ENCODE measurements at places on chromosomes 6 and 20. TPM values are rescaled to one million over a fixed set of nuclear protein-coding genes. Genes with fewer than 3 reads are reported as not detected.

Gene ABHD12
- 69.5 TPM for total RNA-seq

DNA sequence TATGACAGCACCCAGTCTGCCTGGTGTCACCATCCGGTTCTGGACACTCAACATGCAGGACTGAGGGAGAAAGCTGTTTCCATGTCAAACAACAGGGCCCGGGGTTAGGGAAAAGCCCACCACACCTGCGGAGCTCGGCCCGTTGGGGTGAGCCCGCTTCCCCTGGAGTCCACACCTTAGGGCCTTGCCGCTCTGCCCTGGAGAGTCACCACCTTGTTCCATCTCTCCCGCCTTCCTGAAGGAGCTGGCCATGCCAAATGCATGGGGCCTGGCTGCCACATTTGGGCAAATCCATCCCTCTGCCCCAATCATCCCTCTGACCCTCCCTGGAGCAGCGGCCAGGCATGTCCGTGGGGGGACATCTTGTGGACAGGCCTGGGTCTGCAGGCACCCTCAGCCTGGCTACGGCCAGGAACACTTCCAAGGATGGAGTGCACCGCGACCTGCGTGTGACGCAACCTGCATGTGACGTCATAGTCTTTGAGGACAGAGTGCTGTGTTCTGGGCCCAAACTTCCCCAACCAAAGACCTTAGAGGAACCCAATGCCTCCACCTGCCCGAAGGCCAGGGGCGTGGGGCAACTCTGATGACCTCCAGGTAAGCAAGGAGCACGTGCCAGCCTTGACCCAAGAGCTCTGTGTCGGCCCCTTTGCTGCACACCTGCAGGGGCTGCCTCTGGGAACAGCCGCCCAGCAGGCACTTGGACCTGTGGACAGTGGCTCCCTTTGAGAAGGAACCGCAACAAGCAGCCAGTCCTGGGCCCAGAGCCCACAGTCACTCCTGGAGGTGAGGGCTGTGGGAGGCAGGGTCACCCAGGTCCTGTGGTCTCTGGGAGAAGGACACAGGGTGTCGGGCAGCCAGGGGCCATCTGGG is 1.7 kb downstream of the CABLES2 start:
- H3K27ac ChIP-seq, result no peak overlapping the region
- peaks cover 20% of the 10 kb centered on the region for H3K4me1 ChIP-seq
- no peaks in the 10 kb centered on the region for H3K27me3 ChIP-seq
- peak; percentile 74 for DNase-seq
- no peak overlapping the region for H3K4me3 ChIP-seq

DNA sequence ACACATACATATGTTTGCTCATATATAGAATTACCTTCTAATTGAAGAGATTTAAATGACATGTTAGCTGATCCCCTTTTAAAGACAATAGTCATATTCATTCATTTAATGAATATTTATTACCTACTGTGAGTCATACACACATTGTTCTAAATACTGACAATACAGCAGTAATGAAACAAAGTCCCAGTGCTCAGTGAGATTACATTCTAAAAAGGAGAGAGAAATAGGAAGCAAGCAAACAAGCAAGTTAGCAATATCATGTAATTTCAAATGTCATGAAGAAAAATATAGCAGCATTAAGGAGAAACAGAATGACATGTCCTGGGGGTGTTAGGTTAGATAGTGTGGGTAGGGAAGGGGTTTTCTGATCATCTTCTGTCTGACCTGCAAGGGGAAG is 136.3 kb downstream of the ADGRB3 start:
- H3K27me3 ChIP-seq, result no peaks in the 10 kb centered on the region
- no peak overlapping the region for H3K27ac ChIP-seq
- no peaks in the 10 kb centered on the region for H3K4me1 ChIP-seq
- H3K36me3 ChIP-seq, result no peaks in the 10 kb centered on the region
- H3K4me3 ChIP-seq, result no peak overlapping the region

DNA sequence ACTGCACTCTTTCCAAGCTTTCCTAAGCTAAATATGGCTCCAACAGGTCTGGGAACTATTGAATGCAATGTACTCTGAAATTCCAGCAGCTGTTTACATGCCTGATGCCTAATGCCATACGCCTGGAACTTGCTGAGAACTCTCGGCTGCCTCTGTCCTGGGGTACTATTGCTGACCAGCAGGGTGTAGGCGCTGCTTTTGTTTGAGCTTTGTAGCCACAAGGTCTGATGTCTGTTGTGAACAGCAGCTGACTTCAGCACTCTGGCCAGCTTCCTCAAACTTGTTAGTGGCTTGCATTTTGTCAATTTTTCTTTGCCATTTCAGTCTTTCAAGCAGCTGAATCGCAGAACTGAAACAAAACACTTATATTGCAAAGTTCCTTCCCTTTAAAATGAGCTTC is 26.7 kb downstream of the SAYSD1 start:
- no peak overlapping the region for H3K4me3 ChIP-seq
- no peak overlapping the region for H3K27ac ChIP-seq
- no peaks in the 10 kb centered on the region for H3K4me1 ChIP-seq
- H3K27me3 ChIP-seq, result peaks cover 8% of the 10 kb centered on the region
- no peaks in the 10 kb centered on the region for H3K36me3 ChIP-seq

DNA sequence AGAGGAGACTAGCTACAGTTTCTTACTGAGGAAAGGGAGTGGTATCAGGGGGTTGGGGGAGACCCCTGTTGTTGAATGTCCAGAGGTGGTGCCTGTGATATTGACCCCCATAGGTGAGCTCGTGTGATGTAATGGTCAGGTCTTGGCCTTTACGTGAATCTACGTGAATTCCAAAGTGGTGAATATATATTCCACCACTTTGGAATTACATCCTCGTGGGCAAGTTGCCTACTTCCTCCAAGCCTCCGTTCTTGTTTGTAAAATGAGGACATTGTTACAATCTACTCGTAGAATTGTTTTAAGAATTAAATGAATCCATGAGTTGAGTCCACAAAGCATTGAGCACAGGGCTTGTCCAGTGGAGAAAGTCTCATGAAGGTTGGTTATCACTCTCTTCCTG is 47.3 kb downstream of the TSHZ2 start:
- no peak for DNase-seq
- no peaks in the 10 kb centered on the region for H3K4me1 ChIP-seq
- no peaks in the 10 kb centered on the region for H3K36me3 ChIP-seq
- no peak overlapping the region for H3K4me3 ChIP-seq
- no peak overlapping the region for H3K27ac ChIP-seq

- no peak for DNase-seq
- no peaks in the 10 kb centered on the region for H3K4me1 ChIP-seq
- no peaks in the 10 kb centered on the region for H3K27me3 ChIP-seq
- H3K36me3 ChIP-seq, result no peaks in the 10 kb centered on the region
- H3K27ac ChIP-seq, result no peak overlapping the region
Measured at GRCh38 chr20:22667198-22667597, 82.8 kb upstream of the FOXA2 start.

Gene PCED1A
- total RNA-seq, result 43.0 TPM

GRCh38 chr6:152355166-152355565 is 282.0 kb downstream of the SYNE1 start:
- H3K36me3 ChIP-seq, result peaks cover 6% of the 10 kb centered on the region
- H3K4me3 ChIP-seq, result no peak overlapping the region
- no peaks in the 10 kb centered on the region for H3K4me1 ChIP-seq
- no peaks in the 10 kb centered on the region for H3K27me3 ChIP-seq
- no peak overlapping the region for H3K27ac ChIP-seq
- DNase-seq, result no peak

GRCh38 chr6:110554966-110555460 is 78.6 kb upstream of the SLC22A16 start:
- no peak overlapping the region for H3K27ac ChIP-seq
- H3K27me3 ChIP-seq, result no peaks in the 10 kb centered on the region

GRCh38 chr20:56187534-56188165 is 60.9 kb upstream of the MC3R start:
- H3K36me3 ChIP-seq, result no peaks in the 10 kb centered on the region
- H3K27ac ChIP-seq, result no peak overlapping the region
- no peak for DNase-seq
- no peaks in the 10 kb centered on the region for H3K4me1 ChIP-seq
- H3K27me3 ChIP-seq, result no peaks in the 10 kb centered on the region

- H3K27me3 ChIP-seq, result no peaks in the 10 kb centered on the region
- H3K36me3 ChIP-seq, result no peaks in the 10 kb centered on the region
- no peak for DNase-seq
Measured at GRCh38 chr6:116102873-116103272, 2.2 kb downstream of the NT5DC1 start.

DNA sequence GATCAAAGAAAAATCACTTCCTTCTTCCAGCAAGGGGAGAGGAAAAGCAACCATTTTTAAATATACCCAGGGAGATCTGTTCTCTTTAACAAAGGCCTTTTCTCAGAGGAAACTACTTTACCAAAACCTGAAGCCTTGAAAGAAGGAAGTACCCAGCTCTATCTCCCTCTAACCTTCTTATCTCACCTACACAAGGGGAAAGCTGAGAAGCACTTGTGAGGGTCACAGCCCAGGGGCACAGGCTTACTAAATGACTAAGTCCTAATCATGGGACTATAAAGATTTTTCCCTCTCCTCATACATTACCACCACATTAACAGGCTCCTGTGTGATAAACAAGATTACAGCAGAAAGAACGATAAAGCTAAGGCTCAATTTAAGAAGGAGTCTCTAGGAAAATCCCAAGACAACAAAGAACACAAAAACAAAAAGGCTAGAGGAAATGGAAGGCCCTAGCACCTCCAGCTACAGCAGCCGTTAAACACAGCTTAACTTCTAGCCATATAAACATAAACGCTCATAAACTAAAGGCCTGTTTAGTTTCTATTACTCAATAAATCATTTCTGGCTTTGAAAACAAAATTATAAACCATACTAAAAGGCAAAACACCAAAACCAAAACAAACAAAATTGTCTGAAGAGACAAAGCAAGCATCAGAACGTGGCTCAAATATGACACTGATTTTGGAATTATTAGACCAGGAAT is 284.9 kb upstream of the ECI2 start:
- H3K4me1 ChIP-seq, result no peaks in the 10 kb centered on the region
- DNase-seq, result no peak
- H3K4me3 ChIP-seq, result no peak overlapping the region
- no peak overlapping the region for H3K27ac ChIP-seq

- DNase-seq, result no peak
- H3K27ac ChIP-seq, result no peak overlapping the region
- H3K27me3 ChIP-seq, result no peaks in the 10 kb centered on the region
- no peak overlapping the region for H3K4me3 ChIP-seq
- H3K36me3 ChIP-seq, result no peaks in the 10 kb centered on the region
- H3K4me1 ChIP-seq, result peaks cover 2% of the 10 kb centered on the region
Measured at GRCh38 chr6:18400831-18401446, 13.8 kb downstream of the RNF144B start.

DNA sequence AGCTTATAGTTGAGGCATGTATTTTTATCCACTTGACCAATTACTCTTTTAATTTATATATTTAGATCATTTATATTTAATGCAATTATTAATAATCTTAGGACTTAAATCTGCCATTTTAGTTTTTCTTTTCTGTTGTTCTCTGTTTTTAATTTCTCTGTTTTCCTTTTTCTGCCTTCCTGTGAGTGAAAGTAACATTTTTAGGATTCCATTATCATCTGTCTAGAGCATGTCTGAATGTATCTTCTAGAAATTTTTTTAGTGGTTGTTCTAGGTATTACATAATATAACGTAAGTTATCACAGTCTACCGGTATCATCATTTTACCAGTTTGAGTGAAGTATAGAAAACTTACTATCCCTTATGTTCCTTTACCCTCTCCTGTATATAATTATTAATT is 197.3 kb downstream of the UNC5CL start:
- no peaks in the 10 kb centered on the region for H3K4me1 ChIP-seq
- no peak for DNase-seq
- peaks cover 4% of the 10 kb centered on the region for H3K27me3 ChIP-seq
- H3K4me3 ChIP-seq, result no peak overlapping the region
- H3K27ac ChIP-seq, result no peak overlapping the region

DNA sequence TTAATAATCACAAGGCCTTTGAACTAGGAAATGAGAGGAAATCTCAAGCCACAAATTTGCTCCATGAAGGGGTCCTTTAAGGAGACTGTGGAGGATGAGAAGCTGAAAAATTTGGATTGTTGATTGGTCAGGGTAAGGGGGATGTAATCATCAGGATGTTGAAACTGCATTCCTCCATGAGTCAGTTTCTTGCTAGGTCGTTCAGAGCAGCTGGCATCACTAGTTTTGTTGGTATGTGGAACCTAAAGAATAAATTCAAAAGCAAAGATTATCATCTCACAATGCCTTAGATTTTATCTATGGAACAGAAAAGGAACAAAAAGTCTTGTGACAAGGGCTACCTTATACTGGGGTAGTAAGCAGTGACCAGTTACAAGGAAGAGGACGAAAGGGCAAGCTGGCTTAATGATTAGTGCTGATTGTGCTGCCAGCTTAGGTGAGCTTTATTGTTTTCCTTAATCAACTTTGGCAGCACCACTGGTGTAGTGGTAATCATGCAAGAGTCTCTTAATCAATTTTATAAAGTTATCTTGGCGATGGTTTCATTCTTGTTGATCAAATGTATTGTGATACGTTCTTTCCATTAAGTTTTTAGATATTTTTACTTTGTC is 36.6 kb downstream of the CRISP2 start:
- H3K4me1 ChIP-seq, result no peaks in the 10 kb centered on the region
- H3K4me3 ChIP-seq, result no peak overlapping the region
- H3K36me3 ChIP-seq, result no peaks in the 10 kb centered on the region
- no peaks in the 10 kb centered on the region for H3K27me3 ChIP-seq

GRCh38 chr6:47485491-47486135 is 8.0 kb downstream of the CD2AP start:
- no peak overlapping the region for H3K4me3 ChIP-seq
- H3K27me3 ChIP-seq, result no peaks in the 10 kb centered on the region
- no peak for DNase-seq
- H3K27ac ChIP-seq, result no peak overlapping the region
- no peaks in the 10 kb centered on the region for H3K36me3 ChIP-seq

DNA sequence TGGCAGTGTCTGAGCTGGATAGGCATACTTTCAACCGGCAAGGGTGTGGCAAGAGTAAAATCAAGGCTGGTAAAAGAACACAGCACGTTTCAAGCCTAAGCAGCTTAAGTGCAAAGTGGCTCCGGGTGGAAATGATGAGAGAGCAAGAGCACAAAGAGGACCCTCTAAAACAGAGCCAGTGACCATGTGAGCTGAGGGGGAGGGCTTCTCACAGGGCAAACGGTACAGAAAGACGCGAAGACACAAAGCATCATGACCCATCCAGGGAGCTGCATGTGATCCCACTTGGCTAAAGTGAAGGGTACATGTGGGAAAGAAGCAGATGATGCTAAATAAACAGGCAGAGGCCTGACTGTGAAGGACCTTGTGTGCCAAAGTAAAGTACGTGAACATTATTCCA is 25.7 kb downstream of the FKBP5 start:
- no peak overlapping the region for H3K4me3 ChIP-seq
- H3K4me1 ChIP-seq, result no peaks in the 10 kb centered on the region
- H3K27ac ChIP-seq, result no peak overlapping the region
- DNase-seq, result no peak
- no peaks in the 10 kb centered on the region for H3K27me3 ChIP-seq

Gene EPHA7
- total RNA-seq, result 19.2 TPM

- no peak overlapping the region for H3K4me3 ChIP-seq
- no peaks in the 10 kb centered on the region for H3K36me3 ChIP-seq
- H3K27me3 ChIP-seq, result no peaks in the 10 kb centered on the region
- peaks cover 3% of the 10 kb centered on the region for H3K4me1 ChIP-seq
- DNase-seq, result no peak
- H3K27ac ChIP-seq, result no peak overlapping the region
Measured at GRCh38 chr6:126531286-126531685, 191.4 kb downstream of the CENPW start.

GRCh38 chr20:55067158-55067825 is 591.9 kb downstream of the DOK5 start:
- no peaks in the 10 kb centered on the region for H3K4me1 ChIP-seq
- H3K27ac ChIP-seq, result no peak overlapping the region
- no peaks in the 10 kb centered on the region for H3K36me3 ChIP-seq
- no peak overlapping the region for H3K4me3 ChIP-seq

GRCh38 chr6:141452354-141452686 is 680.4 kb upstream of the GJE1 start:
- no peaks in the 10 kb centered on the region for H3K27me3 ChIP-seq
- H3K36me3 ChIP-seq, result no peaks in the 10 kb centered on the region
- no peaks in the 10 kb centered on the region for H3K4me1 ChIP-seq
- no peak overlapping the region for H3K4me3 ChIP-seq

Data from hepatocyte (in vitro differentiated cells).